Activated CD8-positive, alpha-beta memory T cell treated with anti-CD3 and anti-CD28 coated beads for 4 hours (primary cell): ENCODE measurements at places on chromosomes 4 and X.

DNA sequence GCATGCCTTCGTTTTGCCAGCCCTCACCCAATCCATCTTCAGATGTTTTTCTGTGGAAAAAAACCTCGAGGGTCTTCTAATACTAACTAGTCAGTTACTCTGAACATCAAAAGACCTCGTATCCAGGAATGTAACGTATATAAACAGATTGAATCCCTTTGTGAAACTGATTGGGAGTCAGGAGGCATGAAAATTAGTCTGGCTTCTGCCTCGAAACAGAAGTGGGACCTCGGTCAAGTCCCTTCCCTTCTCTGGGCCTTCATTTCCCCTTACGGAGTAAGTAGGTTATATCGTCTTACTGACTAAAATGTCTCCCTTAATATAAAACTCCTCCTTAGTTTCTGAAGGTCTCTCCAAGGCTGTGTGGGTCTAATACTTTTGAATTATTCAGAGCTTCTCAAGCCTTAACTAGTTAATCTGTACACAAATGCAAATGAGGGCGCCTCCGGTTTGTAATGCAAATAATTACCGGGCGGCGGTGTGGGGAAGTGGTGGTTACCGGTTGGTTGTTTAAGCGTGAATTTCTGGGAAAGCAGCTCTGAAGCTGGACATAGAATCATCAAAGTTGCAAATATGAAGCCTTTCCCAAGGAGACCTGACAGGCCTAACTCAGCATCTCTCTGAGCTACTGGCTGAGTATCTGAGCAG lies 11.4 kb upstream of the NKRF start:
- no peak for DNase-seq

DNA sequence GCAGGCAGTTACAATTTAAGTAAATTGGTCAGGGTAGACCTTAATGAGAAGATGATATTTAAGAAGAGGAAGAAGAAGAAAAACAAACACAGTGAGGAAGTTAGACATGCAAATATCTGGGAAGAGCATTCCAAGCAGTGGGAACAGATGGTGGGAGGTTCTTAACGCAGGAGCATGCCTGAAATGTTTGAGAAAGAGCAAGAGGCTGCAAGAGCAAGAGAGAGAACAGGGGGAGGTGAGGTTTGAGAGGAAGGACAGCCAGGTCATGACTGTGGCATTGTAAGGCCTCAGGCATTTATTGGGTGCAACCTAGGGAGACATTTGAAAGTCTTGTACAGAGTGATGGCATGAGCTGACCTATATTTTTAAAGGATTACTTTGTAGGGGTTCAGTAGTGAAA lies 136.0 kb downstream of the UGT8 start:
- no peak for DNase-seq

- no peak for DNase-seq
Measured at GRCh38 chr4:24321616-24322015, 262.7 kb downstream of the DHX15 start.

DNA sequence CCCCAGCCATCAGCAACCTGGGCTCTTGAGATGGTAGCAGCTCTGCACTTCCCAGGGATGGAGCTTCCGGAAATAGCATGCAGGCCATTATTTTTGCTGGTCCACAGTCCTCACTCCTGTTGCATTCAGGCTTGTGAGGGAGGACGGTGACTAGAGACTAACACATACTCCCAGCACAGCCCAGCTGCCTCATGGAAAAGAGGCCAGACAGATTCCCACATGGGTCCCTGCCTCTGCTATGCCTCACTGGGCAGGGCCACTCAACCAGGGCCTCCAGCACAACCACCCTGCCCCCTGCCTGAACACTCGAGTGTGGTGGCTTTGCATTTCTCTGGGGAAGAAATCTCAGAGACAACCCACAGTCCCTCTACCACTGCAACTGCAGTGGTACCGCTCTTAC lies 1195.1 kb downstream of the PCDH18 start:
- no peak for DNase-seq

DNA sequence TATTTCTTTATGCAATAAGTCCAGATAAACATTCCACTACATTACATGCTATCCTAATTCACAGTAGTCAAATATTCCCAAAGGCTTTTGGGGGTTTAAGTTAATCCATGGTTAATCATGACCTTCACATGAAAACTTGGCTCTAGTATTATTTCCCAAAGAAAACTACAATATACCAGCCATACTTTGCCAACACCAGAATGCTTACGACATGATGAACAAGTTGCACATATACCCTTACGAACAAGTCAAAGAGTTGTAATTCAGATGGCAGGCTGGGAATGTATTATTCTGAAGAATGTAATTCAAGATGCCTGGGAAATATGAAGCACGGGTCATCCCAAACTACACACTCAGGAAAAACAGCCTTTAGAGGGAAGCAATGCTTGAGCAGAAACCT lies 499.6 kb downstream of the PPARGC1A start:
- DNase-seq: no peak

GRCh38 chr4:149718500-149718899 lies 97.1 kb downstream of the IQCM start:
- DNase-seq: no peak

DNA sequence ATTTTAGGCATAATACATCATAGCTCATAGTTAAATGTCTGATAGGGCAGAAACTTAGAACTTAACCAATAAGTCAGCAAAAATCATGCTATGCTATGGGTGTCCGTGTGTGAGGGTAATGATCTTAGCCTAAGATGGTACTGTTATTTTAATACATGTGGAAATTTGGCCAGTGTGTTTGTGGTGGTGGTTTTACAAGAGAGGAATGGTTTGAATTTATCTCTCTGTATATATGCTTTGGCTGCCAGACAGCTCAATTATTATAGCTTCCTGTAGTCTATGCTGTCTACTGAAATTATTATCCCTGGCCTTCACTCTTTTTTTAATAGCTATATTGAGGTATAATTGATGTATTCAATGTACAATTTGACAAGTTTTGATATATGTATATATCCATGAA lies 21.3 kb downstream of the ZNF330 start:
- DNase-seq: no peak

GRCh38 chr4:52098618-52099017 lies 47.5 kb downstream of the SPATA18 start:
- no peak for DNase-seq

DNA sequence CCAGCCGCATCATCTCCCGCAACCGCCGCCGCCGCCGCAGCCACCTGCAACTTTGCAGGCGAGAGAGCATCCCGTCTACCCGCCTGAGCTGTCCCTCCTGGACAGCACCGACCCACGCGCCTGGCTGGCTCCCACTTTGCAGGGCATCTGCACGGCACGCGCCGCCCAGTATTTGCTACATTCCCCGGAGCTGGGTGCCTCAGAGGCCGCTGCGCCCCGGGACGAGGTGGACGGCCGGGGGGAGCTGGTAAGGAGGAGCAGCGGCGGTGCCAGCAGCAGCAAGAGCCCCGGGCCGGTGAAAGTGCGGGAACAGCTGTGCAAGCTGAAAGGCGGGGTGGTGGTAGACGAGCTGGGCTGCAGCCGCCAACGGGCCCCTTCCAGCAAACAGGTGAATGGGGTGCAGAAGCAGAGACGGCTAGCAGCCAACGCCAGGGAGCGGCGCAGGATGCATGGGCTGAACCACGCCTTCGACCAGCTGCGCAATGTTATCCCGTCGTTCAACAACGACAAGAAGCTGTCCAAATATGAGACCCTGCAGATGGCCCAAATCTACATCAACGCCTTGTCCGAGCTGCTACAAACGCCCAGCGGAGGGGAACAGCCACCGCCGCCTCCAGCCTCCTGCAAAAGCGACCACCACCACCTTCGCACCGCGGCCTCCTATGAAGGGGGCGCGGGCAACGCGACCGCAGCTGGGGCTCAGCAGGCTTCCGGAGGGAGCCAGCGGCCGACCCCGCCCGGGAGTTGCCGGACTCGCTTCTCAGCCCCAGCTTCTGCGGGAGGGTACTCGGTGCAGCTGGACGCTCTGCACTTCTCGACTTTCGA lies 654 bp downstream of the ATOH1 start:
- no peak for DNase-seq

DNA sequence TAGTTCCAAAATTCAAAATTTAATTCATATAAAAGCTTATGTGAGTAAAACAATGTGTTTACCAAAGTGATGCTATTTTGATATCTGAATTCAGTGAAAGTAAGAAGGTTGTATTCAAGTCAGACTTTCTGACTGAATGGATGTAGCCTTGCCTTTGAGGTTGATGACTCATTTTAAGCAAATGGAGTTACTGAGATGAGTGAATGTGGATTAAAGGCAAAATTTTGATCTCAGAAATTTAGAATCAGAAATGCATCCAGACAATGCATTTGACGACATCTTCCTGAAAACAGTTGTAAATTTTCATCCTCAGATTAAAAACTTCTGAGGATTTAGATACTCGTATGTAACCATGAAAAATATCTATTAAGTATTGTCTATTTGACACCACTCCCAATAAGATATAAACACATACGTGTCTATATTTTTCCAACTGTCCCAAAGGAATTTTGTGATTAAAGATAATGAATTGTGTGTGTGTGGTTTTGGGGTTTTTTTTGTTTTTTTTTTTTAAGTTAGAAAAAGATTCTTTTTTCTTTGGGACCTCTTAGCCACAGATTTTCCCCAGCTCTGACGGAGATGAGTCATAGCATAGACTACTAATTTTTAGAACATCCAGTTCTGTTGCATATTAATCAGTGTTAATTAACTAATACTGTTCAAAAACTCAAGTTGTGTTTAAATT lies 34.4 kb downstream of the NFKB1 start:
- no peak for DNase-seq

- no peak for DNase-seq
Measured at GRCh38 chrX:85882601-85883000, 164.8 kb downstream of the CHM start.

DNA sequence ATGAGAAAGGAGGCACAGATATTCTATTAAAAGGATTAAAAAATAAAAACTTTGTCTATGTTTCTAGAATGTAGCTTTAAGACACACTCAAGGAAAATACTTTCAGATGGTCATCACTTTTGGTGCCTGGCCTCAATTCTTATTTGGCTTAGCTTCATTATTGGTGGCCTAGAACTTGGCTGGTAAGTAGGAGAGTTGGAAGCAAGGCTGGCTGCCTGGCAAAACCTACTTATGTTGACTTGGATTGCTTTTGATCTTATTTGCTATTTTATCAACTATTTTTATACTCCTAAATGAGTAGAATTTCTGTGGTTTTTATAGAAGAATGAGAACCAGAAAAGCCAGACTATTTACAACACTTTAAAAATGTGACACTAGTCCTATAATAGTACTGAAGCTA lies 35.3 kb upstream of the JADE3 start:
- no peak for DNase-seq

DNA sequence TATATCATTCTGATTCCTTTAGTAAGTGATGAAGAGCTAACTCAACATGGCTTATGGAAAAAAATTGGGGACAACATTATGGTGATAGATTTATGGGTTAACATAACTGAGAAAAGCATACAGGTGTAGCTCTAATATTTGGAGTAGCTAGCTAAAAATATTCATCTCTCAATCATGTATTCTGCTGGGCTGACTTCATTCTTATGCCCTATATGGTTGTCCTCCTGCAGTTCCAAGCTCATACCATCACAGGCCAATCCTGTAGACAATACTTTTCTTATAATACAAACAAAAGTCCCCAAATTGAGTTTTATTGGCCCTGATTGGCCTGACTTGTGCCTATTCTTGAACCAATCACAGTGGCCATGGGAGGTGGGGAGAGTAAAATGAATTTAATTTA lies 6.7 kb upstream of the FAM241A start:
- no peak for DNase-seq

GRCh38 chr4:151012820-151013219 lies 2.3 kb downstream of the LRBA start:
- DNase-seq: no peak

DNA sequence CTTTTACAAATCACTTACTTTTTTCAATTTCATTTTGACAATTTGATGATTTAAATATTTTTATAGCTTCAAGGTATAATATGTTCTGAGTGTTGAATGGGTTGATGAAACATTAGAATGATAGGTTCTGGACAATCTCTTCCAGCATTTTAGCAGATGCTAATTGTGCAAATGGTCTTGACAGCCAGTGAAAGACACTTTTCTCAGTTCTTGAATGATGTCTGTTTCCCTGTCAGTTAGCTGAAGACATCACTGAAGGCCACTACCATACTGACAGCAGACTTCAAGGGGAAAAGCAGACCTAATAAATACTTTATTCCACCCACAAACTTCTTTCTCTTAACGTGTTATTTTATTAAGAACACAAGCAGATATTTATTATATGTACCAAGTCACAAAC lies 498.6 kb downstream of the GRXCR1 start:
- no peak for DNase-seq

DNA sequence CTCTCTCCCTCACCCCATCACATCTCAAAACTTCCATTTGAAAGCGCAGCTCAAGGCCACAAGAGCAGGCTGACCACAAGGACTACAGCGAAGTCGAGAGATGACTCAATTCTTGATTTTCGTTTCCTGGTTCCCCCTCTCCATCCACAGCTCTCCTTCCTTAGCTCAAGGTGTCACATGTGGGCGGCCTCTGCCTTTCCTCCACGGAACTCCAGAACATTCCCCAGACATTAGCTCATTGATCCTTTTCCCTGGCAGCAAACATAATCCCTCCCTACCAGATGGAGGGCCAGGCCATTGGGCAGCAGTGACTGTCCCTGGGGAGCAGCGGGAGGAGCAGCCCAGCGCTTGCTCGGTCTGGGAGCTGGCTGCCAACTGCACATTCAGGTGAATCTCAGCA lies 56.3 kb downstream of the CCDC149 start:
- DNase-seq: no peak

GRCh38 chr4:97548943-97549583 lies 594.2 kb downstream of the STPG2 start:
- DNase-seq: no peak

DNA sequence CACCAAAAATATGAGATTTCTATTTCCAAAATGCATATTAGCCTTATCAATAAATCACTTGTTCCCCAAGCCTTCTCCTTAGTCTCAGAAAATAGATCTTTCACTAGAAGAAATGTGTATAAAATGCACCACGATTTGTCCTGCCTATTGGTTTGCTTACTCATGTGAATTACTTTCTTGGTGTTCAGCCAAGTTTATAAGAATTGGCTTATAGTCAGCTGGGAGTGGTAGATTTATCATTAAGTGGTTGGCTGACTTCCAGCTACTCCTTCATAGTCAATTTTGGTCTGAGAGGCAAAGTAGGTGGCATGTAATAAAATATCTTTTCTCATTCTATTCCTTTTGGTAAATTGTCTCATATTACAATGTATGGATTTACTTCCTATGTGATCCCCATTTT lies 1.3 kb downstream of the SULT1E1 start:
- no peak for DNase-seq
